ENCODE measurements at places on chromosomes 7 and 10.
A peak's percentile ranks its signal among the peaks of the same experiment; 100 is the strongest.

DNA sequence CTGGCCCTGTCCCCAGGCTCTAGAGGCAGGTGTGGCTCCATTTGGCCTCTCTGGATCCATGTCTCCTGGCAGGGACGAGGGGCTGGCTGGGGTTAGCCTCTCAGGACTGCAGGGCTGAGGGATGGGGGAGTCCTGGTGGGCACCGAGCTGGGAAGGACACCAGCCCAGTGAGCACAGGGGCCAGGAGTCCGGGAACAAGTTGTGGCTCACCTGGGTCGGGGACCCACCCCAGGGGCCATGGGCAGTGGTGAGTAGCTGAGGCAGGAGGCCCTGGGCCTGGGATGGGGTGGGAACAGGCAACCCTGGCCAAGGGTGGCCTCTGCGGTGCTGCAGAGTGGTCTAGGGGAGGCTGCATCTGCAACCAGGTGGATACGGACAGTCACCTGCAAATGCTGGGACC lies 24.1 kb downstream of the ANTXRL start:
- DNase-seq, result no peak

- no peak for DNase-seq
Measured at GRCh38 chr10:3040069-3040468, 27.3 kb upstream of the PFKP start.

- DNase-seq, result no peak
Measured at GRCh38 chr7:69889338-69889975, 291.2 kb downstream of the AUTS2 start.

- no peak for DNase-seq
Measured at GRCh38 chr10:32731527-32731926, 226.5 kb downstream of the ITGB1 start.

- peak; percentile 79 for DNase-seq
Measured at GRCh38 chr10:77837248-77837924, 89.2 kb downstream of the DLG5 start.

- peak; percentile 71 for DNase-seq
Measured at GRCh38 chr7:121107923-121108498, 119.5 kb downstream of the CPED1 start.

GRCh38 chr10:102408131-102408727 lies 10.4 kb downstream of the PSD start:
- no peak for DNase-seq

DNA sequence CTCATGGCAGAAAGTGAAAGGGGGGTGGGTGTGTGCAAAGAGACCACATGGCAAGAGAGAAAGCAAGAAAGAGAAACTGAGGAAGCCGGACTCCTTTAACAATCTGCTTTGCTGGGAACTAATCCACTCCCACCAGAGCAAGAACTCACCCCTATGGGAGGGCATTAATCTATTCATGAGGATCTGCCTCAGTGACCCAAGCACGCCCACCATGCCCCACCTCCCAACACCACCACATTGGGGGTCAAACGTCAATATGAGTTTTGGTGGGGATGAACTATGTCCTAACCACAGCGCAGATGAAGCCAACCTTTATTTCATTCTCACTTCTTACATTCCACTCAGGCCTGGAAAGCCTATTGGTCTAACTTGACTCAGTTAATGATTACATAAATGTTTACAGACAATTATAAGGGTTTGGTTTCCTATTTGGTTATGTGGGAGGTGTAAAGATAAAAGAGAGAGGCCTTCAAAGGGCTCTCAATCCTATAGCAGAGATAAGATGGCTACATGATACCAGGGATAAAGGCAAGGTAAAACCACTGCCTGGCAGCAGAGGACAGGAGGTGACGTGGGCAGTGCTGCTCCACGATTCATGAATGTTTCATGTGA lies 601.8 kb downstream of the PARD3 start:
- DNase-seq, result no peak

- peak; percentile 64 for DNase-seq
Measured at GRCh38 chr10:33195608-33196376, 138.7 kb downstream of the NRP1 start.

DNA sequence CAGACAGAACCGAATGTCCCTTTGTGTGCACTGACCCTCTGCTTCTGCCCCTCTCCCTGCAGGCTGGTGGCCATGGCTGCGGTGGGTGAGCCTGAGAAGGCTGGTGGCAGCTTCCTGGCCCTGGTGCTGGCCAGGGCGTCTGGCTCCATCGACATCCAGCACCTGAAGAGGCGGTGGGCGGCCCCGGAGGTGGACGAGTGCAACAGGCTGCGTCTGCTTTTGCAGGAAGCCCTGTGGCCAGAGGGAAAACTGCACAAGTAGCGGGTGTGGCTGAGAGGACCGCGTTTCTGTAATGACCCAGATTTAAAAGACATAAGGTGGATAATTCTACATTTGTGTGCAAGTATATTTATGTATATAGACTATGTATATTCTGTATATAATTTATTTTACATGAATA lies 89.2 kb downstream of the DYNC2I1 start:
- DNase-seq, result no peak

DNA sequence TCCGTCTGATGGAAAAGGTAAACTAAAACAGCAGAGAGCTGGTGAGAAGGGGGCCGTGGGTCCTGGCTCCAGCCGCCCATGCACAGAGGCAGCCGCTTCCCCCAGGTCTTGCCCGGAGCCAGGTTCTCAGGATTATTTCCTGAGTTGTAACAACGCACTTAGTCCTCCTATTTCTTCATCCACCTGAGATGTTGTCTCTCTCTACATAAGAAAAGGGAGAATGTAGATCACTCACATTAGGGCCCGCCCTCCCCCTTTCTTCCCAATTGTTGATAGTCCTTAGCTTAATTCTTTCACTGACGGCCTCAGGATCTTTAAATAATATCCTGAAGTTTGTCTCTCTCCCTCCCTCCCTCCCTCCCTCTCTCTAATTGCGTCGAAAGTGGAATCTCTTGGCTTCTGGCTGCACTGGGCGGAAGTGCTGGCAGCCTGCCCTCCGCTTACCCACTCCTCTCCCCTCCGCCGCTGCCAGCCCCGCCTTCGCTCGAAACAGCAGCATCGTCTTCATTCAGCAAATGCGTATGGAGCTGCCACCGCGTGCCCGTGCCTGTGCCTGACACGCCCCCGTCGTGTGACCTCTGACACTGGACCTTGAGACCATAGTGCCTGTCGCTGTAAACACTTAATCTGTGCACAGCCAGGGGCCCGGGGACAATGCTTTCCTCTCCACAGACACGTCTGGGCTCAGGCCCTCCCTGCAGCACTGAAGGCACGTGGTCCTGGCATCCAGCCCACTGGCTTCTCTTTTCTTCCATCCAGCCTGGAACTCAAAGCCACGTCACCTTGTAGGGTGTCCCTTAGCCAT lies 174.5 kb upstream of the PPP2R2D start:
- no peak for DNase-seq

DNA sequence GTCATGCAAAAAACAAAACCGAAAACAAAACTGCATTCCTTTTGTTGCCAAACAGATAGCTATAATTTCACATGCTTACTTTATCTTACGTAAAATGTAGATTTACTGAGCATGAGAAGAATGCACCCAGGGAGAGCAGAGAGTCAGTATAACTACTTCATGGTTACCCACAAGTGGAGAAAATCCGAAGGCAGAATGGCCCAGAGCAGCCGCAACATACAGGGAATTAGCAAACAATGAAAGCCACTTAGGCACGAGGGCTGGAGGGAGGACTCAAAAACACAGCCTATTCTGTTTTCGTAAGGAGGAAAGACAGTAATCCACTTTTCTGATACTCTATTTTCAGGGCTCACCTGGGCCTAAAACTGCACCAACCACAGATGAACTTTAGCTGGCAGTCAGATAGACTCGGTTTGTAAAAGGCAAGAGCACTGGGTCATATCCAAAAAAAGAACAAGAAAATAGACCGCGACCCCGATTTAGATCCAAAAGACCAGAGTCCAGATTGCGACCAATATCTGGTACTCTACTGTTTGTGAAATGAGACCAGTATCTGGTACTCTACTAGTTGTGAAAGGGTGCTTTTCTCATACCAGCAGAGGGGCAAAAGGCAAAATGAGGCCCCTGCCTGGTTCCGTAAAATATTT lies 1.3 kb downstream of the ITPRIP start:
- DNase-seq, result peak; percentile 90

- DNase-seq, result peak; percentile 20
Measured at GRCh38 chr7:2559283-2559950, 638 bp downstream of the IQCE start.

DNA sequence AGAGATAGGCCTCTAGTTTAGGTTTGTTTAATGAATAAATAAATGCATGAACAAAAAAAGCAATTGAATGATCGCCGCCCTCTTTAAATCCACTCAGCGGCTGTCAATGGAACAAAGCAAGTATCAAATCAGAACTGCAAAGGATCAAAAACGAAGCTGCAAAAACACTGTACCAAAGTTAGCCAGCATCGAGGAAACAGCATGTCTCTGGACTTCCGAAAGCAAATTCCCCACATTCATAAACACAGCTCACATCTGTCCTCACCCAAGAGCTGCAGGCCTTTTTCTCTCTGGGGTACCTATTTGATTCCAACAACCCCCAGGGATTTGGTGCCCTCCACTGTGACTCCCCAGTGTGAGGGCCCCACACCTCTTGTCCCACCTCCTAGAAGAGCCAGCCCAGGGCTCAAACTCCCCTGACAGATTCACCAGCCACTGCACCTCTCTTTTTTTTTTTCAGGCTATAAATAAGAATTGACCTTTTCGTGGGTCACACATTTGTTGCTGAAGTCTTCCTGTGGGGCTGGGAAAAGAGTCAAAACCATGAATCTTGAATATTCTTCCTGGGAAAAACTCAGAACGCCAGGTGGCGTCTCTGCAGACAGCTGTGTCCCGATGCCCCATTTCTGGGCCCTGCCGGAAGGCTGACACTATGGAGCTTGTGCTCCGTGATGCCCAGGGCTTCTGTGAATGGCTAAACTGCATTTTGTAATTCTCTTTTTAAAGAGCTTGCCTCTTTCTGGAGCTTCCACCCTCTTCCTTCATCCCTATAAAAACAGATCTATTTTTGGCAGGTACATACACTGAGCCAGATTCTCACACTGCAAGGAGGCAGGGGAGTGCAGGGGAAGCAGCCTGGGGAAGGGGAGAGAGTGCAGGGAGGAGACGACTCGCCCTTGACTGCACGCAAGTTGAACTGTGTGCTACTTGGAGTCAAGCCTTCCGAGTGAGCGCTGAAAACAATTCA lies 51.7 kb downstream of the HSPA12A start:
- peak; percentile 18 for DNase-seq

- peak; percentile 65 for DNase-seq
Measured at GRCh38 chr10:18312374-18313139, 172.3 kb downstream of the CACNB2 start.

DNA sequence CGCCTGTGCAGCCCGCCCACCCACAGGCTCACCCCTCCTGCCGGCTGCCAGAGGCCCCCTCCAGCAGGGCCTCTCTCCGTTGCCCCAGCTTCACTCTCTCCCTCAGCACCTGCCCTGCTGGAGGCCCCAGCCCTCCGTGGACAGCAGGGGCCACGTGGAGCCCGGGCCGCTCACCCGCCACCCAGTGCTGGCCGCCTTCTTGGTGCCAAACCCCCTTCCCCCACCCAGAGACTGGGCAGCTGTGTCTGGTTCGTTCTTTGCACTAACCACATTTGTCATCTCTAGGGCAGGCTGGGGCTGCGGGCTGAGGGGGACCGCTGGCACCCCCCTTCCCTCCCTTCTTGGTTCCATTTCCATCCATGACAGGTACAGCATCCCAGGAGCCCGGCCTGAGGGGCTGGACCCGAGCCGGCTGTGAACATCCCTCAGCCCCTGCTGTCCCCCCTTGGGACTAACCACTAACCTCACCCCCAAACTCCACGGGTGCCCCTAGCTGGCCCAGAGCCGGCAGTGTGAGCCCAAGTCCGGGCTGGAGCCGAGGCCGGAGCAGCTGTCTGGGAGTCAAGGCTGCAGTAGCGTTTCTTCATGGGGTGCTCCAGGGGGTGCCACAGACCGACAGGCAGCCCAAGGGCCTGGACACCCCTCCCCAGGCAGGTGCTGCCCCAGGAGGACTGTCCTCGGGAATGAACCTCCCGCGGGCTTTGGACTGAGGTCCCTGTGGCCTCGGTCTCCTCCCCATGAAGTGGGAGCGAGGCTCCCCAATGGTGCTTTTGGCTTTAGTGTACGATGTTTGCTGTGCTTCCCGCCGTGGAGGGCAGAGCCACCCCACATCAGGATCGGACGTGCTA lies 25.5 kb upstream of the AMZ1 start:
- no peak for DNase-seq

- no peak for DNase-seq
Measured at GRCh38 chr10:114301177-114301576, 62.1 kb downstream of the VWA2 start.

GRCh38 chr7:70344726-70345125 lies 746.5 kb downstream of the AUTS2 start:
- DNase-seq, result no peak

GRCh38 chr7:24980534-24981170 lies 674 bp upstream of the OSBPL3 start:
- DNase-seq, result peak; percentile 56

DNA sequence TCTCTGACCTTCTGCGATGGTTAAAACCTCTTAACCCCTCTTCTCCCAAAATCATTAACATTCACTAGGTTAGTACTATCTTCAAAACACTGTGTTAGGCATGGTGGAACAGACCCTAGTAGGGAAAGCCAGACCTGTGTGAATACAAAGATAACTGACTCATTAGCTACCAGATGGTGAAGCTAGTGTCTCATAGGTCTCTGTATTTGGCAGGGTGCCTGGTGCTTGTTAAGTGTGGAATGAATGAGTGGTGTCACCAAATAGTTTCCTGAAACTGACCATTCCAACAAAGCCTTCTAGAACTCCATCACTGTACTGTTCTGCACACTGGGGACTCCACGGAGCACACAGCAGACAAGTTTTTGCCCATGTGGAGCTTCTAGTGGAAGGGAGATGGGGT lies 27.7 kb upstream of the TM9SF3 start:
- peak; percentile 95 for DNase-seq

GRCh38 chr10:34168439-34168838 lies 646.7 kb downstream of the PARD3 start:
- DNase-seq, result no peak

GRCh38 chr10:15120523-15120922 lies 23.4 kb downstream of the RPP38 start:
- DNase-seq, result peak; percentile 90

- peak; percentile 70 for DNase-seq
Measured at GRCh38 chr7:6435486-6436384, 12.0 kb downstream of the DAGLB start.

- no peak for DNase-seq
Measured at GRCh38 chr10:99534939-99535763, 2.4 kb downstream of the NKX2-3 start.

DNA sequence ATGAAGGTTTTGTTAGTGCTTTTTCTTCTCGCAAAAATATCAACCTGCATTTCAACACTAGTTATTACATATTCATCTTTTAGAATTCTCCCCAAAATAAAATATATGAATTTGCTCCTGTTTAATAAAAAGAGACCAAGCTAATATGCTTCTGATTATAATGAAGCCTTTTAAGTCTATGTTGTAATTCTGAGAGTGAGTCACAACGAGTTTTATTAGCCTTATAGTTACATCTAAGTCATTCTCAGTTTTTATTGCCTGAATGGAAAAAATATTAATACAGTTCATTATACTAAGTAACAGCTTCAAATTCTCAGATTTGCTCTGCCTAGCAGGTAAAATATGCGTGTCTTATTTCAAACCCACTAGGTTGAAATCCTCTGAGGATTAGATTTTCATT lies 152.4 kb upstream of the CELF2 start:
- DNase-seq, result peak; percentile 39

All from iris pigment epithelial cell (primary cell).